Central memory CD4-positive, alpha-beta T cell (primary cell): ENCODE measurements at places on chromosomes 2 and 18.
A peak's percentile ranks its signal among the peaks of the same experiment; 100 is the strongest.

DNA sequence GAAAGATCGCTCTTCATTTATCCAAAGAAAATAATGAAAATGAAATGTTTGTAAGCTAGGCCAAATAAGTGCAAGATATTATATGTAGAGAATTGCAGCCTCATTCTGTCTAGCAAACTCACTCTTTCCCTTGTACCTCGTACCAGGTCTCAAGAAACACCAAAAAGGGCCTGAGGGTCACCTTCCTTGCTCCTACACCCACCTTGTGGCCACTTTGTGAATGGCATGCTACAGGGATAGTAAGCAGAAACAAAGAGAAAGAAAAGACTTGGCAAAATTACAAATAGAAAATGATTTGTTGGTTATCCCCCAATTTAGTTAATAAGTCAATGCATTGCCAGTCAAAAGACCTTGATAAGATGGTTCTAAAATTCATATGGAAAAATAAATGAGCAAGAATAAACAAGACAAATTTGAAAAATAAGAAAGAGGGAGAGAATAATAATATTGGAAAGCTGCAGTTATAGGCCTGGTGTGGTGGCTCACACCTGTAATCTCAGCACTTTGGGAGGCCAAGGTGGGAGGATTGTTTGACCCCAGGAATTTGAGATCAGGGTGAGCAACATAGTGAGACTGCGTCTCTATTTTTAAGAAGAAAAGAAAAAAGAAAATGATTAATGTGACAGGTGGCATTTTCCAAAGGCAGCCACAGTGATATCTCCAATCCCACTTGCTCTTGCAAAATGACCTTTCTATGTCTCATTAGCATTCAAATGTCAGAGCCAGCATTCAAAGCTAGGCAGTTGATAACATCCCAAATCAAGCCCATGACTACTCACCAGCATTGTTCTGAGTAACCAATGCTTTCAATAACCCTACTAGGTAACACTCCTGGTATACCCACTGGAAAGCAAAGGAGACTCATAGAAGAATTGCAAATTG, 38.8 kb upstream of the BMP10 start:
- DNase-seq = peak; percentile 38

- peak; percentile 54 for DNase-seq
Measured at GRCh38 chr2:241112592-241112991, 10.5 kb upstream of the MTERF4 start.

DNA sequence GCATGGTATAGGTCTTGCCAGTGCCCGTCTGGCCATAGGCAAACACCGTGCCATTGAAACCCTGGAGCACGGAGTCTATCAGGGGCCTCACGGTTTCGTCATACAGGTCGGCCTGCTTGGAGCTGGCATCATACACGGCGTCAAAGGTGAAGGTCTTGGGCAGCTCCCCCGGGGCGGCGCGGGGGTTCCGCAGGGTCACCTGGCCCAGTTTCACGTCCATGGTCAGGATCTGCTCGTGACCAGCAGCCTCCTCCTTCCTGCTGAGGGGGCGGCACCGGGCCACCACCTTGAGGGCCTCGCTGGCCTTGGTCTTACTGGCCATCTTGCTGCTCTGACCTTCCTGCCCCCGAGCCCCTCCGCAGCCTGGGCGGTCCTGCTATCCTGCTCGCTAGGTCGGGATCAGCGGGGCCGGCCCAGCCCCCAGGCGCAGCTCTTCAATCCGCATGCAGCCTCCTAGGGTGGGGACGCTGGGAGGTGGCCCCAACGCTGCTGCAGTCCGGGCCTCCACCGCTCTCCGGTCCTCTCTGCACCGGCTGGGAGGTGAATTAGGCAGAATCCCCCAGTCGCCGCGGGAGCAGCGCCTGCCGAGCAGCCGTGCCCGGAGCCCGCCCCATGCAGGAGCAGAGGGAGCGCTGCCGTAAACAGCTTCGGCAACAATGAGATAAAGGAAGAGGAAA, 563 bp downstream of the KIF3C start:
- DNase-seq = no peak

DNA sequence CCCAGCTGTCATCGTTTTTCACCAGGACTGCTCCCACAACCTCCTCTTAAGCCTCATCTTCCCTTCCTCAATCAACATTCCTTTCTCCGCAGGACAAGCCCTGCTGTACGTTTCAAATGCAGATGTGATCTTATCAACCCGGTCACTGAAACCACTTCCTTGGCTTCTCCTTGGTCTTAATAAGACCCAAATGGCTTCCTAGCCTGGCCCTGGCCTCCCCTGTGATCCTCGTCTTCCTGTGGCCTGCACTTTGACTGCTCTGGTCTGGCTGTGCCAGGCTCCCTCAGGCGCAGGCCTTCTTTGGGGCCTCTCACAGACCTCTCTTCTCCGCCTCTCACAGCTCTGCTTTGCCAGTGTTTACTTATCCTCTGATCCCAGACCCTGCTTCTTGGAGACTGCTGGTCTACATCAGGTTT, 4.7 kb upstream of the ADNP2 start:
- no peak for DNase-seq

- no peak for DNase-seq
Measured at GRCh38 chr2:21038403-21039073, 5.3 kb downstream of the APOB start.

DNA sequence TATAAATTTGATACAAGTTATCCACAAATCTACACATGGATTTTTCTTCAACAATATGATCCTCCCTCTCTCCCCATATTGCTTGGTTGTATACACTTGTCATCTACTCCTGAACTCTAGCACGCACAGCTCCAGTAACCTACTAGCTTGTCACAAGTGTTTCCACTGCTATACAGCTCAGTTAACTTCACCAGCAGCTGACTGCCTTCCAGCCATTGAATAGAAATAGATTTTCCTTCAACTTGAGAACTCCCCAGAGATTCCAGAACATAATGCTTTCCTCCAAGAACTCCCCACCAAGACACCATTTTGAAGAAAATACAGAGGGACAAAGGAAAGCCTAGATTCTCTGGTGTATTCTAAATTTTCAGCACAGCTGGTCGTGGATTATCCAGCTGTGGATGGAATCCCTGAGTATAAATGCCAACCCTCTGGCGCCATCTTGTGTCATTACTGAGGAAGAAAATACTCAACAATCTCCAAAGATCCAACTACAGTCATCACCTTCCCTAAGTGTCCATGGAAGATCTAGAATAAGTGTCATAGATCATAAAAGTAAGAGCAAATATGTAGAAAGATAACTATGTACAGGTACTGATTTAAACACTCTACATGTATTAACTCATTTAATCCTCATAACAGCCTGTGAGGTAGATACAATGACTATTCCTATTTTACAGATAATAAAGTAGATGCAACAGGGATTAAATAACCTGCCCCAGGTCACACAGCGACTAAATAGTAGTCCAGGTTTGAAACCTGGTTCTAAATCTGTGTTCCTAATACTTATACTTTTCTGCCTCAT, 156.7 kb downstream of the ARHGAP28 start:
- DNase-seq = no peak

DNA sequence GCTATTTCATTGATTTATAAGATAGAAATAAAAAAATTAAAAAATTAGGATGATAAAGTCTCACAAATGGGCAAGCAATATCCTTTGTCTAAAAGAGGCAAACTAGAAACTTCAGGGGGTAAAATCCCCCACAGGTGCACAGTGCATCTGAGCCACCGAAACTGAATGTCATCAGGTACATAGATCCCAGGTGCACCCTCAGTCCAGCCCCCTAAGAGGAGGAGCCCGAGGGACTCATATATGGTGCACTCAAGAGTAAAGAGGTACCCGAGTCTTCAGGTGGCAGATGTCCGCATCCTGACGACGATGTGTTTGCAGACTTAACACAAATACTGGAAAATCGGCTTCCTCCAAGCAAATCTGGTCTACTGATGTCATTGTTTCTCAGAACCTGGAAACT, 11.3 kb downstream of the QPCT start:
- no peak for DNase-seq

DNA sequence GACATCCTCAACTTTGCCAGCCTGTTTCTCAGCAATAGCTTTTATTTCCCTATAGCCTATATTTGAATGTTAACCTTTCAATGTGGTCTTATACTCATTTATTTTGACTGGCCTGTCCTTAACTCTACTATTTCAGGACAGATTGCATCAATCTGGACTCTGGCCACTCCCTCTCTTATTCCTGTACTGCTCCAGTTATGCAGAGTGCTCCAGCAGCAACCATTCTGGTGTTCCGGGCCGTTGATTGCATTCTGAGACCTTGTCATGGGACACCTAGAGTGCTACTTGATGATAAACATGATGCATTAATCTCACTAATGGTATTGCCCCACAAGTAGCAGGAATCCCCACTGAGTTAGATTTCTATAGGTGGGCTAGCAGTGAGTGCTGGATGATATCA, 363.4 kb downstream of the LRRTM1 start:
- DNase-seq = no peak

DNA sequence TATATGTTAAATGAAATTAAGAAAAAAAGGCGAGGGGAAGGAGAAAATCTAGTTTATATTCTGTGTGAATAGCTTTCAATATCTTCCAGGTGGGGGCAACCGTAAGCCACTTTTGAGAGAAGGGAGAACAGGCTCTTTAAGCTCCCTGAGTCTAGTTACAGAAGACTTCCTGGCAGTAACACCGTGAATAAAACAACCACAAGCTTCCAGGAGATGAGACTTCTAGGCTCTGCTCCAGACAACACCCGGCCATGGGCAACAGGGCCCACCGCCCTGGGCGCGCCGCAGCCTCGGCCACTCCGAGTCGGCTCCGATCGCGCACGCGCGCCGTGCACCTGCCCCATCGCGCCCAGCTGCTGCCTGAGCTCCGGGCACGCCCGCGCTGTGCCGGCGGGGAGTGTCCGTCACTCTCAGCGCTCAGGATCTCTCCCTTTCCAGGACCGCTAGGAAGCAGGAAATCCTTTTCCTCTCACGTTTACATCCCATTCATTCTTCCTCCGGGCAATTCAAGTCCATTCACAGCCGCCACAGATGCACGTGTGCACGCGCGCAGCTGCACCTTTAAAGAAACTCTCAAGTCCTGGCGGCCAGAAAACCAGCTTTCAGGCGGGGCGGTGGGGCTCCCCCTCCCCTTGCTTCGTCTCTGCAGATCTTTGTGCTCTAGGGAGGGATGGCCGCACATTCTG, 19.4 kb upstream of the PAX3 start:
- peak; percentile 44 for DNase-seq

DNA sequence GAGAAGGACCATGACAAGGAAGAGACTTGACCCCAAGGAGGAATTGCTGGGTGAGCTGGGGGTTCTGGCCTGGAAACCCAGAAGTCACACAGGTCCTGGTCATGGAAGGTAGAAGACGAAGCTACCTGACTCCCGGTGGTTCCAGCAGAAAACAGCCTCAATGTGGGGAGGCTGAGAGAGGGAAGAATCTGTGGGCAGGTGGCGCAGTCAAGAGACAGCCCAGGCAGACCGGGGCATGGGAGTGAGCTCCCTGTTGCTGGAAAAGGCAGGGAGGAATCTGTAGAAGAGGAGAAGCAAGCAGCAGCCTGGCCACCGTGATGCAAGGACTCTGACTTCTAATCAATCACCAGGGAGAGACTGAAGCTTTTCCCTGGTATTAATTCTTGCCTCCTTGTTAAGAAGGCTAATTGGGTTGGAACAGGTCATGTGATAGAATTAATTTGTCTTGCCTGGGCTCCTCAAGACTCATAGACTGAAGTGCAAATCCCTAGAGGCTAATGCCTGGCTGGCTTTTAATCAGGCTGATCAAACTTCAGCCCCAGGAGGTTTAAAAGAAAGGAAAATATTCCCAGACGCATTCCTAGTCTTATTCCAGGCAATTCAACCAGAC, 30.1 kb downstream of the CNGA3 start:
- DNase-seq = no peak

DNA sequence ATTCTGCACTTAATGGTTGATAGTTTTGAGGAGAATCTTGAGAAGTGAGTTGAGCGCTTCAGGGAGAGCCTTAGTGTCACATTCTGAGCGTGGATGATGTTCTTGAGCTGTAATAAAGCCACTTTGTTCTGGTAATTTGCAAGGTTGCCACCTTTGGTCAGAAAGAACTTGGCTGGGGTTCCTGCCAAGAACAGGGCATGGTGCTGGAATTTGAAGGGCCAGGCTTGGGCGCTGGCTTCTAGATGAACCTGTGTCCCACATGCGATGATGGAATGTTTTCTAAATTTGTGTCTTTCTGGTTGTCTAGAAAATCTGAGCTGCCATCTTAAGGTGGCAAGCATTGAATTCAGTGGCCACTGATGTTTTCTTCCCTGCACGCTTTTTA, 124.1 kb upstream of the EML6 start:
- DNase-seq = no peak

DNA sequence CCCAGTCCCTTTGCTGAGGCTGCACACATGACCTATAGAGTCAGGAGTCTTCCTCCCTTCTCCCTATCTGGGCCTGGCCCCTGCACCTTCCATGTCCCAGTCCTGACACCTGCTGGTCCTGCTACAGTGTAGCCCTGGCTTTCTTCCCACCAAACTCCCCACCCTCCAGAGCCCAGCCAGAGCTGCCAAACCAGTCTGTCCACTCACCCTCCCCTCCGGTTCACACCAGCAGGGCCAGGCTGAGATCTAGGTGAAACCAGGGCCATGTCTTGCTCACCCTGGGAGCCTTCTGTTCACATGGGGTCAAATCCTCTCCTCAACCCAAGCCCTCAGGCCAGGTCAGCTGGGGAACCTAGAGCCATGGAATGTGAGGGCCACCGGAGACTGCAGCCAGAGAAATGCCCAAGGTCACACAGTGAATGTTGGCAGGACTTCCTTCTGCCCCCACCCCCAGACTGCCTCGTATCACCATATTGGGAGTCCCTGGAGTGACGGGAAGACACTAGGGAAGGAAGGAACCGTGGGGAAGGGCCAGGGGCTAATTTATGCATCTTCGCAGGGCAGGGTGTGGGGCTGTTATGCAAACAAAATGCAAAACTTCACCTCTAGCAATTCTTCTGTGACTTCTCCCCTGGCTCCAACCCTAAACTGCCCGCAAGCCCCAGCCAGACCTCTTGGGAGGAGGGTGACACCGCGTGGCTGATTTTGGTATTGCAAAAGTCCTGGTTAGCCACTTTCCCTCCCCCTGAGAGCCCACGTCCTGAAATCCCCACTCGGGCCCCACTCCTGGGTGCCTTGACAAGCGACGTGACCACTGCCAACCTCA, 14.6 kb downstream of the TNS1 start:
- peak; percentile 14 for DNase-seq
